ENCODE measurements at places on chromosomes 3 and 15.

GRCh38 chr15:70101459-70102113 lies 3.9 kb upstream of the TLE3 start:
- DNase-seq, result peak; percentile 70

GRCh38 chr3:58414538-58415197 lies 19.0 kb downstream of the PDHB start:
- peak; percentile 47 for DNase-seq

DNA sequence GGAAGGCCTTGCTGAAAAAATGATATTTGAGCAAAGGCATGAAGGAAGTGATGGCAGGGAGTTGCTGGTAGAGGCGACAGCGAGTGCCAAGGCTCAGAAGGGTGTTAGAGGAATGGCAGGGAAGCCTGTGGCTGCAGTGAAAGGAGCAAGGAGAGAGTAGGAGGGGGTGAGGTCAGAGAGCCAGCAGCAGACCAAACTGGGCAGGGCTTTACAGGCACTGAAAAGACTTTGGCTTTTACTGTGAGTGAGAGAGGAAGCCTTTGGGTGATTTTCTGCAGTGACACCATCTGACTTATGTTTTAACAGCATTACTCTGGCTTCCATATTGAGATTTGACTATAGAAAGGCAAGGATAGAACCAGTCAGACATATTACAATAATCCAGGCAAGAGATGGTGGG lies 11.4 kb downstream of the TICRR start:
- no peak for DNase-seq

GRCh38 chr3:141308588-141309218 lies 59.6 kb upstream of the ZBTB38 start:
- no peak for DNase-seq

DNA sequence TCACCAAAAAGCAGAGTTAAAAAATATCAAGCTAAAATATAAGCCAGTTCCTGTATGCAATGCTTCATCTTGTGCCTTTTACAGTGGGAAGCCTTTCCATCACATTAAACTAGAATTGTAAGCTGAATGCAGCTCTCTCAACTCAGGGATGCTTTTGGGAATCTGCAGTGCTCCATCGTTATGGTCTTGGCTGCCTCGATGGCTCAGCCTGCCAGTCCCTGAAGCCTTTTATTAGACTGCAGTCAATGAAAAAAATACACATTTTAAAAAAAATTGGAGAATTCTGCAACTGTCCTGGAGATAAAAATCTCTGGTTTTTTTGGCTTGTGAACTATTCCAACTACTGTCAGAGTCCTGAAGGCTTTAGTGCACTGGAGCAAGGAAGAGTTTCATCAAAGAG lies 53.0 kb downstream of the FRMD4B start:
- DNase-seq, result no peak

GRCh38 chr15:68887120-68887519 lies 43.2 kb upstream of the SPESP1 start:
- DNase-seq, result no peak

- DNase-seq, result no peak
Measured at GRCh38 chr15:77034695-77035489, 36.0 kb downstream of the TSPAN3 start.

DNA sequence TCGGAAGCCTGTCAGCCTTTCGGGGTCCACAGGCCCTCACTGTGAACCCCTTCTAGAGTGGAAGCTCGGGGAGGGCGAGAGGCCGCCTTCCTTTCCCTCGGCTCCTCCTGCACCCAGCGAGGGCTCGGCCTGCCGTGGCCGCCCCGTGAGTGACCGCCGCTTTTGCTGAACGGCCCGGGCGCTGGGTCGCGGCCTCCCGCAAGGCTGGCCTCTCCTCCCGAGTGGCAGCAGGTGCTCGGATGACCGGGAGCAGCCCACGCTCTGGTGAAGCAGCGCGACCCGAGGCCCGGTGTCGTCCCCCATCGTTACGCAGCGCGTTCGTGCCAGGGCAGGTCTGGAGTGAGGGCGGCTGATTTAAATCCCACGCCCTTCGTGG lies 53.8 kb downstream of the LRRK1 start:
- no peak for DNase-seq

- peak; percentile 7 for DNase-seq
Measured at GRCh38 chr3:150495563-150496168, 50.6 kb downstream of the SERP1 start.

- DNase-seq, result no peak
Measured at GRCh38 chr3:128572644-128573105, 77.9 kb downstream of the RPN1 start.

GRCh38 chr3:15310491-15311370 lies 21.7 kb downstream of the SH3BP5 start:
- DNase-seq, result peak; percentile 54

GRCh38 chr3:34646911-34647460 lies 848.6 kb downstream of the PDCD6IP start:
- DNase-seq, result no peak

- DNase-seq, result no peak
Measured at GRCh38 chr15:31402511-31403056, 75.9 kb downstream of the KLF13 start.

GRCh38 chr3:11769704-11770476 lies 76.8 kb downstream of the TAMM41 start:
- DNase-seq, result no peak

- no peak for DNase-seq
Measured at GRCh38 chr3:76646921-76647562, 392.9 kb upstream of the ROBO2 start.

DNA sequence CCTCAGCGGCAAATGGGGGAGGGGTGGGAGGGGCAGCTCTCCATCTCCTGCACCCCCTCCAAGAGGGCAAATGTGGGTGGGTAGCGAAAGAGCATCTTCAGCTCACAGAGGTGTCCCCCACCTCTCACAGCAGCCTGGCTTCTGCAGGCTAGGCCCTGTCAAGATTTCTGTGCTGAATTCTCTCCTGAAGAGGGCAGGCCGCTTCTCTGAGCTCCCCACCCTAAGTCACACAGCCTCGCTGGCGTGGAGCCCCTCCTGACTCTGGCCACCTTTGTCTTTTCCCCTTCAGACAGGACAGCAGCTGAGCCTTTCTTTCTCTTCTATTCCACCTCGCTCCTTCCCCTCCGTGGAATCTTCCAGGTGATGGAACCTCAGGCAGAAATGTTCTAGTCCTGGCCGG lies 26.3 kb upstream of the ADAMTS7 start:
- DNase-seq, result no peak

GRCh38 chr3:183875411-183875810 lies 9.3 kb downstream of the PARL start:
- no peak for DNase-seq

DNA sequence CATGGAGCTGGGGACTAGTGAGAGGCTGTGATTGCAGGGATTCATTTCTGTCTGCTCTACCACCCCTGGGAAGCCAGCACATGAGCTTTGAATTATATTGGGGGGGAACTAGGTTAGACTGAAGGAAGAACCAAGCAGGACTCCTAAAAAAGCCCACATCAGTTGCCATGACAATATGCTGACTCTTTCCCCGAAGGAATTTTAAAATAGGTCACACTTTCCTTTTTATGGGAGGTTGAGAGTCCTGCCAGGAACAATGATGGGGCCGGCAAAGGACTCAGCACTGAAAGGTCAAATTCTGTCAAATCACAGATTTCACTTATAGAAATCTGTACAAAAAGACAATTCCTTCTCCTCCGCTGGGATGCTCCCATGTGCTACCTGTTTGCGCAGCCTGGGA lies 130.8 kb downstream of the ZNF621 start:
- DNase-seq, result no peak

- no peak for DNase-seq
Measured at GRCh38 chr15:39054128-39054732, 489.6 kb upstream of the RASGRP1 start.

DNA sequence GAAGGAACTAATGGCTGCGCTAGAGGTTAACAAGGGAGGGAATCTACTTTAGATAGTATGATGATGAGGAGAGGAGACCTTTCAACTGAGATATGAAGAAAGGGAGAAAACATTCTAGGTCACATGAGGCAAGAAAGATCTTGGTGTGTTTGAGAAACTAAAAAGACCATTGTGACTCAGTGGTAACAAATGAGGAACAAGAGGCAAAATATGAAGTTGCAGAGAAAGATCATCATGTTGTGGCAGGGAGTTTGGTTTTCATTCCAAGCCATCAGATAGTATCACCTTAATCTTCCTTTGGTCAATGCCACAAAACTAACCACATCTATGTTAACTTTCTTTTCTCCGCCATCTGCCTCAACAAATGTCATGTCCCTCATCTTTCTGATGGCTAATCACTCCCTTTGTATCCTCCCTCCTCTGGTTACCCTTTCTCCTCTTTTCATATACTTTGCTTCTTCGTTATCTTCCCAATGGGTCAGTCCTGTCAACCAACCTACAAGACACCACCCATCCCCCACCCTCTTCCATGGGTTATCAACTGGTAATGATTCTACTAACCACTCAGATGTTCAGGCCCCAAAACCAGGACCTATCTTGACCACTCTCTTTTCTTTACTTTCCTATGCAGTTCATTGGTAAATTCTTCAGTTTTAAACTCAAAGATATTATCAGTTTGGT lies 2.4 kb upstream of the PDCD6IP start:
- no peak for DNase-seq

GRCh38 chr15:41814534-41814933 lies 13.4 kb upstream of the JMJD7 start:
- DNase-seq, result no peak

DNA sequence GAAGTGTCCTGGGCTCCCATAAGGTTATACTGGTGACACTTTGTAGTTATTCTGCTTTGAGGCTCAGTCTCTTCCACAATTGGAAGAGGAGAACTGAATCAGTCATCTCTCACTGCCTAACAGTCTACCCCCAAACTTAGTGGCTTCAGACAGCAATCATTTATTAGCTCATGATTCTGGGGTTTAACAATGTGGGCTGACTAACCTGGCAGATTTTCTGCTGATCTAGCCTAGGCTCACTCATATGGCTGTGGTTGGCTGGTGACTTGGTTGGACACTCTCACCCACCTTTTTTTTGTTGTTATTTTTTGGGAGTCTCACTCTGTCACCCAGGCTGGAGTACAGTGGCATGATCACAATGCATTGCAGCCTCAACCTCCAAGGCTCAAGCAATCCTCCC lies 7.1 kb downstream of the GPD1L start:
- DNase-seq, result no peak

- DNase-seq, result no peak
Measured at GRCh38 chr3:117141812-117142211, 432.2 kb downstream of the TUSC7 start.

- no peak for DNase-seq
Measured at GRCh38 chr3:40200692-40201316, 108.7 kb upstream of the EIF1B start.

GRCh38 chr15:79117442-79118204 lies 27.0 kb upstream of the RASGRF1 start:
- no peak for DNase-seq

GRCh38 chr3:113741620-113742019 lies 4.4 kb downstream of the NAA50 start:
- DNase-seq, result no peak

- DNase-seq, result no peak
Measured at GRCh38 chr15:88255484-88256278, 858 bp downstream of the NTRK3 start.

- no peak for DNase-seq
Measured at GRCh38 chr3:140344601-140345205, 333.2 kb upstream of the TRIM42 start.

- DNase-seq, result peak; percentile 54
Measured at GRCh38 chr3:42780892-42781700, 8.0 kb upstream of the CCDC13 start.

- DNase-seq, result no peak
Measured at GRCh38 chr3:31265646-31266428, 266.9 kb upstream of the STT3B start.

- no peak for DNase-seq
Measured at GRCh38 chr3:74693251-74693650, 78.8 kb upstream of the CNTN3 start.

DNA sequence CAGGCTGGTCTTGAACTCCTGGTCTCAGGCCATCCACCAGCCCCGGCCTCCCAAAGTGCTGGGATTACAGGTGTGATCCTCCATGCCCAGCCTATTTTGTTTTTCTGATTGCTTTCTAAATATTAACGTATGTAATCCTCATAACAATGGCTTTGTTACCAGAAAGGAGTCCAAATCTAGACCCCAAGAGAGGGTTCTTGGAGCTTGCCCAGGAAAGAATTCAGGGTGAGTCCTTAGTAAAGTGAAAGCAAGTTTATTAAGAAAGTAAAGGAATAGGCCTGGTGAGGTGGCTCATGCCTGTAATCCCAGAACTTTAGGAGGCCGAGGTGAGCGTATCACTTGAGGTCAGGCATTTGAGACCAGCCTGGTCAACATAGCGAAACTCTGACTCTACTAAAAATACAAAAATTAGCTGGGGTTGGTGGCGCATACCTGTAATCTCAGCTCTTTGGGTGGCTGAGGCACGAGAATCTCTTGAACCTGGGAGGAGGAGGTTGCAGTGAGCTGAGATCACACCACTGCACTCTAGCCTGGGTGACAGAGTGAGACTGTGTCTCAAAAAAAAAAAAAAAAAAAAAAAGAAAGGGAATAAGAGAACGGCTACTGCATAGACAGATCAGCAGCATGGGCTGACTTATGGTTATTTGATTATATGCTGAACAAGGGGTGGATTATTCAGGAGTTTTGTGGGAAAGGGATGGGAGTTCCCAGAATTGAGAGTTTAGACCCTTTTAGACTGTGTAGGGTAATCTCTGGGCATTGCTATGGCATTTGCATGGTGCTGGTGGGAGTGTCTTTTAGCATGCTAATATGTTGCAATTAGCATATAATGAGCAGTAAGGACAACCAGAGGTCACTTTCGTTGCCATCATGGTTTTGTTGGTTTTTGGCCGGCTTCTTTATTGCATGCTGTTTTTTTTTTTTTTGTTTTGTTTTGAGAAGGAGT lies 36.1 kb downstream of the TYRO3 start:
- no peak for DNase-seq

GRCh38 chr3:42855219-42855546 lies 20.5 kb downstream of the CYP8B1 start:
- DNase-seq, result no peak

DNA sequence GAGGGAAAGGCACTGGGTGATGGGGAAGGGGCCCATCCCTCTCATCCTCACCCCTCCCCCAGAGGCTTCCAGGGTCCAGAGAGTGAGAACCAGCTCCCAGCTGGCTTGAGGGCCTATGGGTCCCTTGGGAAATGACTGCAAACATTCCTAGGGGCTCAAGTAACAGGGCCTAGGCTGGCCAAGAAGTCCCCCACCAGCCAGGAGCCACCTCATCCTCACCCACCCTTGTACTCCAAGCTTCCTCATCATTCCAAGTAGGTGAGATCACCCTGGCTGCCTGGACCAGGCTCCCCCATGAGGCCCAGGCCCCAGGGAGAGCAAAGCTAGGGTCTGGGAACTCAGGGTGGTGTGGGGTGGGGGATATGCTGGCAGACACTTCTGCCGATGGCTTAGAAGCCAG lies 14.8 kb downstream of the LOXL1 start:
- DNase-seq, result no peak

- no peak for DNase-seq
Measured at GRCh38 chr3:185661772-185662171, 75.7 kb downstream of the SENP2 start.

DNA sequence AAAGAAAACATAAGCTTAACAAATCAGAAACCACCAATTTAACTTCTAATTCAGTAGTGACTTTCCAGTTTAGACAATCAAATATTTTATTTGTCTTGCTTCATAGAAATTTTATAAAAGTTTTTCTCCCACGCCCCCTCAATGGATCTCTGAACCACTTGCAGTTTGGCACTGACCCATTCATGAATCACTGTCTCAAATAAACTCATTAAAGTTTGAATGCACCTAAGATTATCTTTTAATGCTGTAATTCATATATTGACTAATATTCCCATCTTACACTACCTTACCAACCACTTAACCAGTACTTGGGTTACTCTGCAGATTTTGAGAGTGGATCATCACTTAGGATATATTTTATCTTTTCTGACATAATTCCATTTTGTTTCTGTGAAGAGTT lies 880.2 kb downstream of the OTOL1 start:
- DNase-seq, result no peak

All from NCI-H2227 treated with DMSO at 0.1 percent for 48 hours (cell line).